Cardiac muscle cell (in vitro differentiated cells and primary cell): ENCODE measurements at places on chromosomes 1 and 21.

GRCh38 chr1:212600071-212600915, 8.3 kb upstream of the ATF3 start:
- H3K27ac ChIP-seq: no peak overlapping the region
- H3K4me3 ChIP-seq: no peak overlapping the region
- peaks cover 74% of the 10 kb centered on the region for H3K27me3 ChIP-seq
- H3K36me3 ChIP-seq: no peaks in the 10 kb centered on the region

GRCh38 chr1:54950369-54951163, 29.9 kb upstream of the TMEM61 start:
- H3K4me3 ChIP-seq: no peak overlapping the region
- H3K27ac ChIP-seq: no peak overlapping the region
- H3K4me1 ChIP-seq: no peaks in the 10 kb centered on the region
- H3K36me3 ChIP-seq: no peaks in the 10 kb centered on the region
- DNase-seq: peak; percentile 74
- H3K27me3 ChIP-seq: no peaks in the 10 kb centered on the region

GRCh38 chr1:229033480-229033879, 237.4 kb upstream of the RAB4A start:
- DNase-seq: no peak
- no peak overlapping the region for H3K27ac ChIP-seq
- H3K27me3 ChIP-seq: peaks cover 23% of the 10 kb centered on the region
- H3K4me1 ChIP-seq: peaks cover 2% of the 10 kb centered on the region

DNA sequence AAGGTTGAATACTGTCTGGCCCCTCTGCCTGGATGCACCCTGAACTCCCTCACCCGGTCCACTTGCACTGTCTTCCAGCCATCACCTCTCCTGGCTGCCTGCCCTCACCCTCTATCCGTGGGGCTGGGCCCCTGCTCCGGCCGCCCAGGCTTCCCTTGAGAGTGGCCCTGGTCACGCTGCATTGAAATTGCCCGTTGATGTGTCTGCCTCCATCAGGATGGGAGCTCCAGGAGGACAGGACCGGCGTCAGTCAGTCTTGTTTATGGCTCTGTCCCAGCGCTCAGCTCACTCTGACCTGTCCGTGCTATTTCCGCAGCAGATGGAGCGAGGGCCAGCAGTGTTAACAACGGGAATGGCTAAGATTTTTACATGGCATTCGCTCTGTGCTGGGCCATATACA, 34.9 kb downstream of the FOXO6 start:
- H3K4me3 ChIP-seq: no peak overlapping the region
- H3K4me1 ChIP-seq: peaks cover 47% of the 10 kb centered on the region
- no peak overlapping the region for H3K27ac ChIP-seq
- no peaks in the 10 kb centered on the region for H3K27me3 ChIP-seq
- no peaks in the 10 kb centered on the region for H3K36me3 ChIP-seq

GRCh38 chr1:201904579-201904978, 15.9 kb downstream of the SHISA4 start:
- no peak overlapping the region for H3K4me3 ChIP-seq
- peaks cover 3% of the 10 kb centered on the region for H3K36me3 ChIP-seq
- H3K4me1 ChIP-seq: peaks cover 63% of the 10 kb centered on the region
- H3K27ac ChIP-seq: peak overlapping the region; percentile 99
- H3K27me3 ChIP-seq: no peaks in the 10 kb centered on the region

DNA sequence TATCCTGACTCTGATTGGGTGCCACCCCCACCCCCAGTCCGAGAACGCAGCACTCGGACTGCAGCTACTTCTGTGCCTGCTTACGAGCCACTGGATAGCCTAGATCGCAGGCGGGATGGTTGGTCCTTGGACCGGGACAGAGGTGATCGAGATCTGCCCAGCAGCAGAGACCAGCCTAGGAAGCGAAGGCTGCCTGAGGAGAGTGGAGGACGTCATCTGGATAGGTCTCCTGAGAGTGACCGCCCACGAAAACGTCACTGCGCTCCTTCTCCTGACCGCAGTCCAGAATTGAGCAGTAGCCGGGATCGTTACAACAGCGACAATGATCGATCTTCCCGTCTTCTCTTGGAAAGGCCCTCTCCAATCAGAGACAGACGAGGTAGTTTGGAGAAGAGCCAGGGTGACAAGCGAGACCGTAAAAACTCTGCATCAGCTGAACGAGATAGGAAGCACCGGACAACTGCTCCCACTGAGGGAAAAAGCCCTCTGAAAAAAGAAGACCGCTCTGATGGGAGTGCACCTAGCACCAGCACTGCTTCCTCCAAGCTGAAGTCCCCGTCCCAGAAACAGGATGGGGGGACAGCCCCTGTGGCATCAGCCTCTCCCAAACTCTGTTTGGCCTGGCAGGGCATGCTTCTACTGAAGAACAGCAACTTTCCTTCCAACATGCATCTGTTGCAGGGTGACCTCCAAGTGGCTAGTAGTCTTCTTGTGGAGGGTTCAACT, 2.1 kb downstream of the RBM15 start:
- H3K4me3 ChIP-seq: no peak overlapping the region
- peak overlapping the region; percentile 99 for H3K27ac ChIP-seq
- no peak for DNase-seq
- H3K4me1 ChIP-seq: peaks cover 40% of the 10 kb centered on the region
- H3K27me3 ChIP-seq: no peaks in the 10 kb centered on the region

DNA sequence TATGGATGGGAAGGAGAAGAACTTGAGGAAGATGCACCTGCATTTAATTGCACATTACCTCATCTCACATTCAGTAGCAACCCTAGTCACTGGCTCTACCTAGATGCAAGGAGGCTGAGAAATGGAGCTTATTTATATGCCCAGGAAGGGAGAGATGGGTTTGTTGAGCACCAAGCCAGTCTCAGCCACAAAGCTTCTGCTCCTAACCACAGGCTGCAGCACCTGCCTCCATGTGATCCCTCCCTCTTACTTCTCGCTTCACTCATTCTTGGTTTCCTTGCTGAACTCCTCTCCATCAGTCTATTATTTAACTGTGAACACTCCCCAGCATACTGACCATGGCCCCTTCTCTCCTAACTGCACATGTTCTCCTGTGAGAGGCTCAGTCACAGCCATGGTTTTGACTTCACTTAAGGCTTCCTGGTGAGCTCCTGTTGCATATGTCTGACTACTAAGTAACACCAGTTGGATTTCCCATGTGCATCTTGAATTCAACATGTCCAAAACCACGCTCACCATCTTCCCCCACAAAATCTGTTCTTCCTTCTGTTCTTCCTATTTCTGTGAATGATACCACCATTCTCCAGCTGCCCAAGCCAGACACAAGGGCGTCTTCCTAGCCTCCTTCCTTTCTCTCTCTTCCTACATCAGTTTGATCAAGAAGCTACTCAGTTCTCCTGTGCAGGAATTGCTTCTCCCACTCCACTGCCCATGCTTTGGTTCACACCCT, 139.8 kb downstream of the AK5 start:
- H3K36me3 ChIP-seq: no peaks in the 10 kb centered on the region
- no peak for DNase-seq
- no peaks in the 10 kb centered on the region for H3K4me1 ChIP-seq
- no peak overlapping the region for H3K4me3 ChIP-seq
- no peaks in the 10 kb centered on the region for H3K27me3 ChIP-seq
- H3K27ac ChIP-seq: no peak overlapping the region

DNA sequence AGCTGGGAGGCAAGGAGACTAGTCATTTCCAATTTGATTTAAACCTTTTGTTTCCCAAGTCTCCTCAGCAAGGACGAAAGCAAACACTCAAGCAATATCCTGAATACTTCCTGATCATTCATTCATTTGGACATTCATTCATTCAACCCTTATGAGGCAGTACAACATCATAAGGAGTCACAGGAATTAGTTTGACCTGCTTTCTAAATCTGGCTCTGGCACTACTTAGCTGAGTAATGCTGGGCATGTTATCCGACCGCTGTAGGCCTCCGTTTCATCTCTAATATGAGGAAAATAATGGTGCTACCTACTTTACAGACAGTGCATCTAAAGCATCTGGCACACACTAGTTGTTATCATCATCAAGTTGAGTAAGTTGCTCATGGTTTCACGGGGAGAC, 11.7 kb downstream of the FAM78B start:
- no peak for DNase-seq
- no peak overlapping the region for H3K27ac ChIP-seq
- no peaks in the 10 kb centered on the region for H3K36me3 ChIP-seq
- no peaks in the 10 kb centered on the region for H3K27me3 ChIP-seq
- H3K4me1 ChIP-seq: no peaks in the 10 kb centered on the region

- DNase-seq: no peak
- no peaks in the 10 kb centered on the region for H3K36me3 ChIP-seq
- no peaks in the 10 kb centered on the region for H3K4me1 ChIP-seq
- H3K27ac ChIP-seq: no peak overlapping the region
- peaks cover 49% of the 10 kb centered on the region for H3K27me3 ChIP-seq
Measured at GRCh38 chr1:226553924-226554282, 5.3 kb downstream of the STUM start.

- no peaks in the 10 kb centered on the region for H3K4me1 ChIP-seq
- H3K4me3 ChIP-seq: no peak overlapping the region
- no peak overlapping the region for H3K27ac ChIP-seq
- H3K36me3 ChIP-seq: no peaks in the 10 kb centered on the region
- peak; percentile 83 for DNase-seq
Measured at GRCh38 chr21:45923146-45923545, 58.4 kb upstream of the COL6A1 start.

GRCh38 chr1:185291159-185291558, 25.9 kb downstream of the IVNS1ABP start:
- H3K36me3 ChIP-seq: peaks cover 8% of the 10 kb centered on the region
- H3K4me3 ChIP-seq: no peak overlapping the region
- no peaks in the 10 kb centered on the region for H3K27me3 ChIP-seq
- H3K4me1 ChIP-seq: no peaks in the 10 kb centered on the region
- DNase-seq: no peak

DNA sequence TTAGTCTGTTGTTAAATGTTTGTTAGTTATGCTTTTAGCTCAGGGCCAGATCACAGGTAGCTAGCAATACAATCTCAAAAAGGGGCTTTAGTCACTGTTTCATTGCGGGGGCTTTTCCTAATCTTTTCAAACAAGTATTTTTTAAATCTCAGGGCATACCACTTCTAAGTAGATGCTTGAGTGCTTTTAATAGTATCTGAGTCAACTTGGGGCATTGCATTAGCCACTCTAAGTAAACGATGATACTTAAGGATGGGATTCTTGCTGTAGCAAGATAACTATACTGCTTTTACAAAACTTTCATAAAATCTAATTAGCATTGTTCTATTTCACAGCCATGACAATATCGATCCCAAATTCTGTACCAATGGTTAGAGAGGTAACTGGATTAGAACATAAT, 11.6 kb downstream of the CDC42BPA start:
- H3K27ac ChIP-seq: no peak overlapping the region
- H3K4me3 ChIP-seq: no peak overlapping the region
- no peaks in the 10 kb centered on the region for H3K27me3 ChIP-seq
- DNase-seq: no peak

DNA sequence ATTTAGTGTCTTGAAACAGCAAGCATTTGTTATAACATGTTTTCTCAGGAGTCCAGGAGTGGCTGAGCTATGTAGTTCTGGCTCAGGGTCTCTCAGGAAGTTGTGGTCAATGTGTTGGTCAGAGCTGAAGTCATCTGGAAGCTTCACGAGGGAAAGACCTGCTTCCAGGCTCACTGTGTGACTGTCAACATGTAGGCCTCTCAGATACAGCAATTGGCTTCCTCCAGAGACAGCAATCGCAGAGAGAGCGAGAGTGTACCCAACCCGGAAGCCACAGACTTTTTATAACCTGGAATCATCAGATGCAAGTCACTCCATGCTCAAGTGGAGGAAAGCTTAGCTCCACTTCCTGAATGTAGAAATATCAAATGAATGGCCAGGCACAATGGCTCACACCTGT, 40.9 kb downstream of the TNFRSF9 start:
- no peak overlapping the region for H3K4me3 ChIP-seq
- no peak overlapping the region for H3K27ac ChIP-seq
- H3K27me3 ChIP-seq: no peaks in the 10 kb centered on the region
- no peak for DNase-seq

DNA sequence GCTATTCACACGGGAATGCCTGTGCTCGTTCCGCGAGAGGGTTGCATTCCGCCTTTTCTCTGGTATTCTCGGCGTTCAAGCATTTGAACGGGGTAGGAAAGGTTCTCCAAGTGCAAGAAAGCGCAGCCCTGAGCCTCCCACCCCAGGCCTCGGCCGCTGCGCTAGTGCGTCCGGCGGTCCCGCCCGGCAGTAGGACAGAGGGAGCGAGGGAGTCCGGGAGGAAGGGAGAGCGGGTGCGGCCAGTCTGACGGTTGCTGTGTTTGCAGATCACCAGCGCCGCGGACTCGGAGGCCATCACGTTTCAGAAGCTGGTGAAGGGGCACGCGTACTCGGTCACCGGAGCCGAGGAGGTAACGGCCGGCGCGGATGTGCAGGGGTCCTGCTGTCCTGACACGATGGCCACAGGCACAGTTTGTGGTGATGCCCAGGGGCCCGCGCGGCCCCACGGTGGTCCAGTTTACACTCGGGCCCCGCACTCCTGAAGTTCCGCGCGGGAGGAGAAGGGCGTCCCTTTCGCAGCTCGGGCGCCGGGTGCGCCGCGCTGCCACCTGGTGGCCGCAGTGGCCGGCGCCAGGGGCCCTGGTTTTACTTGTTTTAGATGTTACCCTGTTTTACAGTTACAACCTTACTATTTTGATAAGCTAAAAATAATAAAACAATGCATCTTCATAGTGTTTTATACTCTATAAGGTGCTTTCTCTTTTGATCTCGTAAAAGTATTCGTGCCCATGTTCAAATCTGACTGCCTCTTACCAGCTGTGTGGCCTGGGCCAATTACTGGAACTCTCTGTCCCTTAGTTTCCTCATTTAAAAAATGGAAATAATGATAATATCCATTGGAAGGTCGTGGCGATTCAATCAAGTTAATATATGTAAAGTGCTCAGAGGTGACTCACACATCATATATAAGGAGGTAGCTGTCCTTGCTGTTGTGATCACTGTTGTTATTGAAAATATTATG, 36.7 kb downstream of the CAPN2 start:
- H3K36me3 ChIP-seq: peaks cover 9% of the 10 kb centered on the region
- H3K4me3 ChIP-seq: peak overlapping the region; percentile 37
- no peak overlapping the region for H3K27ac ChIP-seq
- peaks cover 15% of the 10 kb centered on the region for H3K27me3 ChIP-seq

- H3K36me3 ChIP-seq: no peaks in the 10 kb centered on the region
- no peak overlapping the region for H3K27ac ChIP-seq
- no peak for DNase-seq
Measured at GRCh38 chr1:33188572-33189275, 6.9 kb upstream of the TRIM62 start.

GRCh38 chr1:28512058-28512611, 6.3 kb downstream of the RCC1 start:
- DNase-seq: no peak
- peaks cover 13% of the 10 kb centered on the region for H3K36me3 ChIP-seq
- peaks cover 2% of the 10 kb centered on the region for H3K4me1 ChIP-seq
- peak overlapping the region; percentile 48 for H3K27ac ChIP-seq

- H3K27ac ChIP-seq: no peak overlapping the region
- H3K36me3 ChIP-seq: peaks cover 47% of the 10 kb centered on the region
- no peaks in the 10 kb centered on the region for H3K4me1 ChIP-seq
- no peak for DNase-seq
- H3K27me3 ChIP-seq: no peaks in the 10 kb centered on the region
Measured at GRCh38 chr21:44082648-44083440, 24.4 kb upstream of the PWP2 start.
